ENCODE measurements at places on chromosomes 11 and 22.

DNA sequence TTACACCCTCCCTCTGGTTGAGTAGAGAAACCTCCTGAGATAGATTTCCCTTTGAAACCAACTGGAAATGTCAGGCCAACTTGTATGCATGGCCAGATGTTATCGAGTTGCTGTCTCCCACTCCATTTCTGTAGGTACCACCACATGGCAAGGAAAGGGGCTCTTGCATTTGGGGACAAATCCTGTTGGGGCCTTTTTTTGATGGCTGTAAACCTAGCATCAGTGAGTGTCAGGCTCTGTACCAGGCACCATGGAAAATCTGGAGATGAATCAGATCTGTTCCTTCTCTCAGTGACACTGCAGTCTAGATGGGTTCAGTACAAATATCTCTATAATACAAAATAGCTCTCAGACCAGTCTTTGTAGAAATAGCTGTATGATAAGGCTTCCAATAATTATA is 58.4 kb downstream of the TRAF6 start:
- peak overlapping the region; percentile 72 for H3K4me3 ChIP-seq
- peaks cover 68% of the 10 kb centered on the region for H3K4me1 ChIP-seq
- H3K27ac ChIP-seq = peak overlapping the region; percentile 92
- no peaks in the 10 kb centered on the region for H3K27me3 ChIP-seq

- no peak overlapping the region for H3K27ac ChIP-seq
- no peak overlapping the region for H3K4me3 ChIP-seq
- H3K4me1 ChIP-seq = peaks cover 6% of the 10 kb centered on the region
- H3K36me3 ChIP-seq = peaks cover 58% of the 10 kb centered on the region
- no peak for DNase-seq
These were observed 63.7 kb upstream of the HORMAD2 start for GRCh38 chr22:30016596-30016995.

- DNase-seq = no peak
- H3K36me3 ChIP-seq = no peaks in the 10 kb centered on the region
- H3K4me3 ChIP-seq = no peak overlapping the region
- H3K27me3 ChIP-seq = peaks cover 27% of the 10 kb centered on the region
These were observed 159.5 kb upstream of the POU2AF2 start for GRCh38 chr11:111086058-111086457.

DNA sequence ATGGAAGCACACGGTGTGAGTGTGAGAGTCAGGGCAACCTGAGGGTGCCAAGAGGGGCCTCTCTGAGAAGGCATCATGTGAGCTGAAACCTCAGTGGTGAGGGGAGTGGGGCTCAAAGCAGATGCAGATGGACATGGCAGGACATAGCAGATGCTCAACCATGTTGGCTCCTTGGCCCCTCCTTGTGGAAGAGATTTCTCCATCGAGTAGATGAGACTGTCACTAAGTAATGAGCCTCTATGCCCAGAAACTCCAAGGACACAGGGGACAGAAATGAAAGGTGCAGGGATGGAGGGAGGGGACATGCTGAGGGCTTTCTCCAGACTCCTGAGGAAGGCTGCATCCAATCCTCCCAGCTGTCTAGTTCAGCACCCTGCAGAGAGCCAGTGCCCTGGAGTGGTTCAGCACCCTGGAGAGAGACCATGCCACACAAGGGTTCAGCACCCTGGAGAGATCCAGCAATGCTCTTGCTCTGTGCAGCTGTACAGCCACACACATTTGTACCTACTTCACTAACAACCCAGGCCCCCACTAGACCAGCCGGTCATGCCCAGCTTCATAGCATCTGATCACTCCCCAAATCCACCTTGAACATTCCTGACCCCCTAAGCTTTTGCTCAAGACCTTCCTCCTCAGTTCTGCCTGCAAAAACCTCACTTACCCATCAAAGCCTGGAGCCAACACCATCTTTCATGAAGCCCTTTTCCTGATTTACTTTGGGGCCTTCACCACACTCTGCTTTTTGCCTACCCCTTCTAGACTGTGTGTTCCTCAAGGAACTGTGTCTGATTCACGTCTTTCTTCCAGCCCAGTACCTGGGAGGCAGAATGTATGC is 252.0 kb downstream of the CTTN start:
- H3K27me3 ChIP-seq = peaks cover 16% of the 10 kb centered on the region
- peak; percentile 7 for DNase-seq
- no peak overlapping the region for H3K27ac ChIP-seq
- H3K4me1 ChIP-seq = no peaks in the 10 kb centered on the region
- H3K36me3 ChIP-seq = no peaks in the 10 kb centered on the region

- no peak for DNase-seq
- no peak overlapping the region for H3K27ac ChIP-seq
- no peaks in the 10 kb centered on the region for H3K36me3 ChIP-seq
- no peak overlapping the region for H3K4me3 ChIP-seq
These were observed 12.4 kb upstream of the DSCAML1 start for GRCh38 chr11:117809236-117810055.

DNA sequence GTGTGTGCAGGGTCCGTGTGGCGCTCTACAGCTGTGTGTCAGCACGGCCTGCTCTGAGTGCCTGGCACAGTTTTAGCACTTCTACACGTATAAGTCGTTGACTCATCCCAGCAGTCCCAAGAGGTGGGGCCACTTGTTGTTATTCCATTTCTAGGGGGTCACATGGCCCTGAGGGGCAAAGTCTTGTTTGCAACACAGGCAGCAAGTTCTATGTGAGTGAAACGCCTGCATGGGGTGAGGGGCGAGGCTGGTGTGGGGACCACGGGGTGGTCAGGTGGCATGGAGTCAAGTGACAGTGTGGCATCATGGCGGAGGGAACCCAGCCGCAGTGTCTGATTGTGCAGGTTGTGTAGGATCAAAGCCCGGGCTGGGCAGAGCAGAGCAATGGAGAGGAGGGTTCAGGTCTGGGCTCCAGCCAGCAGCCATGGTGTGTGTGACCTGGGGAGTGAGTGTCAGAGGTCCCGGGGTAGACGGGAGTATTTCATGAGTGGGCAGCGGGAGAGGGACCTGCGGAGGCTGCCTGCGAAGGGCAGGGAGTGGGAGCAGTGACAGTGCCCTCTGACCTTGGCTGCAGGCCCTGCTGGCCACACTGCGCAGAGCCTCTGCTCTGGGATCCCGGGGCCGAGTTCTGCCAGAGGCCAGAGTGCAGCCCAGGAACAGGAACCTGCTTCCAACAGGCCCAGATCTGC is 27.9 kb downstream of the SHANK3 start:
- H3K27me3 ChIP-seq = peaks cover 45% of the 10 kb centered on the region
- H3K36me3 ChIP-seq = no peaks in the 10 kb centered on the region
- DNase-seq = no peak
- H3K27ac ChIP-seq = no peak overlapping the region
- no peak overlapping the region for H3K4me3 ChIP-seq

All from effector memory CD8-positive, alpha-beta T cell (primary cell).